Omental fat pad (tissue), 4 donors: ENCODE measurements at places on chromosomes 2 and 18. TPM values are rescaled to one million over a fixed set of nuclear protein-coding genes. Genes with fewer than 3 reads are reported as not detected.

Gene UGT1A4
- not detected for total RNA-seq

Gene TSGA10
- total RNA-seq = 4.7 TPM

Gene CTDSP1
- 105 TPM for total RNA-seq

Gene ADAM23
- total RNA-seq = 0.63 TPM

Gene RAB31
- total RNA-seq = 61.7 TPM

Gene GPR45
- not detected for total RNA-seq

Gene ALPI
- total RNA-seq = not detected

Gene TPRKB
- 20.4 TPM for total RNA-seq

Gene GRHL1
- total RNA-seq = 15.1 TPM

Gene EN1
- 1.9 TPM for total RNA-seq

Gene POTEC
- total RNA-seq = not detected

Gene CCDC68
- total RNA-seq = 8.5 TPM

Gene SLC23A3
- total RNA-seq = 1.0 TPM
